ENCODE measurements at places on chromosomes 7 and 10.

DNA sequence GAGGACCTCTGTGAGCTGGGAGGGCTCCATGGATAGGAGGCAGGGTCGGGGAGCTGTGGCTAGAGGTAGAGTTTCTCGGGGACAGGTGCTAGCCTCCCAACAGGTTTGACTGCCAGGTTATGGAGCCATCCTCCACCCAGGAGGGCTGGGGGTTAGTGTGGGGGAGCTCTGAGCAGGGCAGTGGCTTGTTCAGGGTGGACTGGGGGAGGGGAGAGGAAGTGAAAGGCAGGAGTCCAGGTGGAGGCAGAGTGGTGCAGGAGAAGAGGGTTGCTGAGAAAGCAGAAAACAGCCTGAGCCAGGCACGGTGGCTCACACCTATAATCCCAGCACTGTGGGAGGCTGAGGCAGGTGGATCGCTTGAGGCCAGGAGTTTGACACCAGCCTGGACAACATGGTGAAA lies 40.5 kb upstream of the HSPB1 start:
- no peak for DNase-seq

DNA sequence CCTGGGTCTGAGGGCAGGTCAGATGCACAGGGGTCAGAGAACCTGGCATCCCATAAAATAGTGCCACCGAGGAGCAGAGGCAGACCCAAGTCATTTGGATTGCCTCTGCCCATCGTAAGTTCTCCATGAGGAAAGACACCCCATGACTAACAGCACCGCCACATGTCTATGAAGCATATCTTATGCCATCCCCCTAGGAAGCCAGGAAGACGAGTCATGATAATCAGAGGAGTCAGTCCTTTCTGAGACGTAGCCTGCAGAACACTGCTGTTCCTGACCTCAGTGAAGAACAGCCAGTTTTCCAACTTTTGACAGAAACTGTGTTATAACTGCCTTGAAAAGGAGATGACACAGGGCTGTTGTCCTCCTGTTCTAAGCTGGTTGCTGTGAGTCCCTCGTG lies 51.2 kb downstream of the INSYN2A start:
- DNase-seq = no peak

DNA sequence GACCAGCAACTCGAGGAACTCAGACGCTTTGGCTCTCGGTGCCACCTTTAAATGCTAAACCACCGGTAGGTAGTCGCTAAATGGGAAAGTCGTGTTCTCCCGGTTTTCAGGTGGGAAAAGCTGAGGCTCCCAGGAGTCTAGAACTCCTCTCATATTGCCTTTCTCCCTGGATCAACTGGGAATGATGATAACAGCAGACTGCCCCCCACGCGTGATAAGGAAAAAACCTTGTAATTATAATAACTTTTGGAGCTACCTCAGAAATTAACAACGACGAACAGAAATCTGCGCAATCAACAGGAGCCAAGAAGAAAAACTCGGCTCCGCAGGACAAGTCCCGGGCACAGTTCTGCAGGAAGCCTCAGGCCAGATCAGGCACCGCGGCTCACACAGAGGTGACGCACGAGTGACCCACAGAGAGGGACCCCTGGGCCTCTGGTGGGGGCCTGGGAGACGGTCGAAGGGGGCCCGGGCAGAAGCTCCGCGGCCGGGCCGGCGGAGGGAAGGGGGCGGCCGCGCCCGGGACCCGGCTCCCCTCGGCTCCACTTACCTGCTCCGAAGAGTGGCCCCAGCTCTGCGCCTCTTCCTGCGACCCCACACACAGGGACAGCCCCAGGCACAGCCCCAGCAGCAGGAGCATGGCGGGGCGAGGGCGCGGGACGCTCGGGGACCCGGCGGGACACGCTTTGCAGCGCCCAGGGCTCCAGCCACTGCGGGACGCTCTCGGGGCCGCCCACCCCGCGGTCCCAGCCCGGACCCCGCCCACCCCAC lies at the start of gene ITIH5:
TSS of gene ITIH5 (minus strand) at position 714 of the 771 bp plus-strand sequence. CDS start at position 640, 74 bp downstream.
- DNase-seq = no peak

DNA sequence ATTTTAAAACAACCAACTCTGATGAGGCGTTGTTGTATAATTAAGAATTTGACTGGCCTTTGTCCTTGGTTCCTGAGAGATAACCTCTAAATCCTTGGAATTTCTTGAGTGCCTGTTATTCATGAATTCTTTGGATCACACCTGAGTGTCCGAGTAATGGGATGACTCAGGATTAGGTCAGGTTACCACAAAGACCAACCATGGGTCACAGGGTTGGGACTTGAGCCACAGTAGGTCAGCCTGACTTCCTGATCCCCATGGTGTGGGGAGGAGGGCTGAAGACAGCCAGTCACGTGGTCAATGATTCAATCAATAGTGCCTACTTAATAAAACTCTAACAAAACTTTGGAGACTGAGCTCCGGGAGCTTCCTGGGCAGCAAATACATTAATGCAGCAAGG lies 192.5 kb downstream of the GFRA1 start:
- DNase-seq = no peak

DNA sequence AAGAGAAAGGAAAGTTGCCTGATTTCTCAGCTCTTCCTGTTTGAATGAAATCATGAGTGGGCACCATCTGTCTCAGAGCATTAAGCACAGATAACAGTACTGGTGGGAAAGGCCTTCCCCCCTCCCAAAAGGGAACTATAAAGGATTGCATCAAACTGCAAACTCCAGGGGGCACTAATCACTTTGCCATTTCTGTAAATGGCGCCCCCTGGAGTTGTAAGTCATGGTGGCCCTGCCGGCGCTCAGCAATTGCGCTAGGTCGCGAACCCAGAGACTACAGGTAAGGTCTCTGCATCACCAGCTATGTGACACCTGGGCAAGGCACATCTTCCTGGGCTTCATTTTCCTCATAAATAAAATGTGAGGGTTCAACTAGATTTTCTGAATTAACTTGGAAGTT lies 11.1 kb downstream of the LRRC4 start:
- no peak for DNase-seq

GRCh38 chr10:103493362-103493915 lies at the start of gene NEURL1:
Gene NEURL1, plus strand, starts transcription at chr10:103493705. Its CDS starts 683 bp downstream, at chr10:103494388.
- DNase-seq = no peak

- DNase-seq = no peak
These were observed 182.9 kb downstream of the ANK3 start for GRCh38 chr10:60206735-60207134.

- DNase-seq = no peak
These were observed 153.4 kb downstream of the OAT start for GRCh38 chr10:124265391-124265745.

GRCh38 chr10:97612386-97612785 lies 20.9 kb downstream of the MORN4 start:
- no peak for DNase-seq

DNA sequence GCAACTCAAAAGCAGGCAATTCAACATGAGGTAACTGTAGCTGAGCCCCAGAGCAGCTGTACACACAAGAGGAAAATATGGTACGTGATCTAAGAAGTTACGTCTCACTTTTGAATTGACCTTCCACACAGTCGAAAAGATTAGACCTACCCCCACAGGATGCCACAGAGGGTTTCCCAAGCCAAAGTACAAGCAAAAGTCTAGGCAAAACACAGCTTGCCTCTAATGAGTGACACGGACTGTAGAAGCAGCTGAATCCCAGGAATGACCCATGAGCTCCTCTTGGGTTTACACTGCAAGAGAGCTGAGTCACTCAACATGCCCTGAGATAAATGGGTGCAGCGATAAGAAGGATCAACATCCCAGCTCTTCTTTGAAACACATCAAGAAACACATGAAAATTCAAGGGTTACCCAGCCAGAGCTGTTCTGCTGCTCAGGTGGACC lies 9.8 kb downstream of the CREB3L2 start:
- DNase-seq = no peak

DNA sequence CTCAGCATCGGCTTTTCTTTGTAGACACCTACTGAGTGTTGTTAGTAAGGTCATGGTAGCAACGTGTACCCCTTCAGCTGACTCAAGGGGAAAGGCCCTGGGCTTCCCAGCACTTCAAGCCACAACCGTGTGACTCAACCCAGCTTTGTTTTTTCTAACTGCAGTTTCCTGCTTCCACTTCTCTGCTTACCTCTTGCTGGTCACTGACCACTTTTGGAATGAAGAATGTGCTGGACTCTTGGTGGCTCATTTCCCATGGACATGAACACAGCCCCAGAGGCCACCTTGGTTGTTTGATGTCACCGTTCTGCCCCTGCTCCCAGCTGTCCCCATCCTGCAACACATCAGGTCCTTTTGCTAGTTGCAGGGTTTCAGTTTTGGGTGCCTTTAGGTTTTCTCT lies 69.5 kb upstream of the ZNF438 start:
- DNase-seq = peak; percentile 65

DNA sequence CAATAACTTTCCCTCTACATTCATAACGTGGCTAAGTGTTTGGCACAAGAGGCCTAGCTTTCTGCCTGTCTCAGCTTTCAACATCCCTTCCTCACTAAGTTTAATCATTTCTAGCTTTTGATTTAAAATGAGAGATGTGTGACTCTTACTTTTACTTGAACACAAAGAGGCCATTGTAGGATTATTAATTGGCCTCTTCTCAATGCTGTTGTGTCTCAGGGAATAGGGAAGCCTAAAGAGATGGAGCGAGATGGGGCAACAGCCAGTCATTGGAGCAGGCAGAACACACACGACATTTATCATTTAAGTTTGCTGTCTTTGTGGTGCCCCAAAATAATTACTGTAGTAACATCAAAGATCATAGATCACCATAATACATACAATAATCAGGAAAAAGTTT lies 167.1 kb upstream of the TRIM24 start:
- no peak for DNase-seq

- peak; percentile 58 for DNase-seq
These were observed at the start of gene RP9 for GRCh38 chr7:33109005-33109757. Gene RP9, minus strand, starts transcription at chr7:33109404. Its CDS starts 32 bp downstream, at chr7:33109372.

- no peak for DNase-seq
These were observed 33.7 kb downstream of the RBM28 start for GRCh38 chr7:128309976-128310375.

DNA sequence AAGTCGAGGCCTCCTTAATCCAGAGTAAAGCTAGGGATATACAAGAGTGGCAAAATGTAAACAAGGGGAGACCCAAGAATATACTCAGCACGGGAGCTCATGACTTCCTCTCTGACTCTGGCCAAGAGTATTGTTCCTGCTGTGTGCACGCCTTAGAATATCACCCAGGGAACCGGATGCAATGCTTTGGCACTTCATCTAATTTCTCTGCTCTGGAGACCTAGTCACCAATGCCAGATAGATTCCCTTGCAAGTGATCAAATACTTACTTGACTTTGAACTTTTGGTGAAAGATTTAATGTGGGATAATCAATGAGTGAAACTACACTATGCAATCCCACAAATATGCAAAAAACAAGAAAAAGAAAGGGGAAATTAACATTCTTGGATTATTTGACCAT lies 695.5 kb downstream of the INHBA start:
- no peak for DNase-seq

- no peak for DNase-seq
These were observed 22.7 kb downstream of the RAMP3 start for GRCh38 chr7:45180084-45180986.

DNA sequence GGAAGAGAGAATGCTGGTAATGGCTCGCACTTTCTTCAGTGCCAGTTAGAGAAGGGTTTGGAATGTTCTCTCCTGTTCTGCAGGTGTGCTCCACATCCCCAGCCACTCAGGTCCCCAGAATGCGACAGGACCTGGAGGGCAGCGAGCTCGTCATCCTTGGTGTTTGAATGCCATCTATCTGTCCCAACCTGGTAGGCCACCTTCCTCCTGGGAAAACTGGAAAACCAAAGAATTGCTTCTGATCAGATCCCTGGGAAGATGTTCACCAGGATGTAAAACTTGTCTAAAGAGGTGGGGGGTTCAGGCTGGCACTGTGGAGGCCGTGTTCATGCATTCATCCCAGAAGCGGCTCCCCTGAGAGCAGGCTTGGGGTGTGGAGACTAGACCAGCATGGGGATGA lies 379.5 kb downstream of the GLRX3 start:
- no peak for DNase-seq

DNA sequence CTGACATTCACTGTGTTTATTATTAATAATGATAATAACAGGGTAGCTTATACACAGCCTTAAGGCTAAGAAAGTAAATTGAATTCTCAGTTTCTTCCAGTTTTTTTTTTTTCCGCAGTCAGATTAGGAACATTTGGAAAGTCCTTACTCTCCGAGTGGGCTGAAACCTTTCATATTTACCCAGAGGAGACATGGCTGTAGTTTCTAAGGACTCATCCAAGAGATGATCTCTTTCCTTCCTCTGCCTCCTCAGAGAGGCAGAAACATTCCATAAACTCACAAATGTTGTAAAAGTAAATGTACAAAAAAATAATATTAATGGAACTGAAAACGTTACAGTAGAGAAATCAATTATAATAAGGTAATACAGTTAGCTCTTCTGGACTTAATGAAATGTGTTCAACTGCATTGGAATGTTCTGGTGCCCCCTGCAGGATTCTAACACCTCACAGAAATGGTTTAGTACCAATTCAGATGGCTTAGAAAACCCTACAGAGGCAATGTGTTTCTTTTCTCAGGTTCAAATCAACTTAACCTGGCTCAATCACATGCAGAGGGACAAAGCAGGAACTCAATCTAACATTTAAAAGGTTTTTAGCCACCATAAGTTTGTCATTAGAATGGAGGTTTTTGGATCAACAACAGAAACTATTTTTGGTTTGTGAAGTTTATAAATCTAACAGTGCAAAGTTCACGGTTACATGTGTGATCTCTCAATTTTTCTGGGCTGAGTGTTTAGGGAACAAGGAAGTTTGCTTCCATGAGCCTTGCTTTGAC lies 71.7 kb downstream of the ICA1 start:
- DNase-seq = peak; percentile 58

DNA sequence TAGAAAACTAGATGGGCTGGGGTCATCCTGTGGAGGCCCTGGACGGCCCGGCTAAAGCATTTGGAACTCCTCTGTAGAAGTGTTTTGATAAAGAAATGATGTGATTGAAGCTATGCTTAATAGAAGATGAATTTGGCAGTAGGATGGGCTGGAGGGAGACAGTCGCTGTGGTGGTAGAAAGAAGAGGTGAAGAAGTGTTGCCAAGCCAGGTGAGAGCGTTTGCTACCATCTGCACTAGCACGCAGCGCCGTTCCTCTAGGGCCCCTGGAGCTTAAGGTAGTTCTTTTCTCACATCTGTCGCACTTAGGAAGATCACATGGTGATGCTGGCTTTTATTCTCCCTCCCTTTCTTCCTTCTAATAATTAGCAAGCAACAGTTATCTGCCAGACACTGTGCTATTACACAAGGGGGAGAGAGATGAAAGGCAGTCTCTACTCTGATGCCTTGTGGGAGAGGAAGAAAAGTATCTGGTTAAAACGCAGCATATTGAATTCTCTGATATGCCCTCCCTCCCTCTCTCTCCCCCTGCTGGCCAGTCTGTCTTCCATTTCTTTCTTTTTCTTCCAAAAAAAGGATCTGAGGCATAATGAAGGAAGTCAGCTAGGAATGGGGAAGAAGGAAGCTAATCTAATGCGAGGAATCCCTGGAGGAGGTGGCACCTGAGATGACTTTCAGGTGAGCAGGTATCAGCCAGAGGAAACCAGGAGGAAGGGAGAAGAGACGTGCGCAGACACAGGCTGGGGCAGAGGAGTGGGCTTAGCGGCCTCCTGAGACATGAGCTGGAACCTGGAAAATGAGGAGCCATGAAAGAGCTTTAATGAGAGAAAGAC lies 162.3 kb upstream of the KLF14 start:
- DNase-seq = no peak

Measured in activated CD4-positive, alpha-beta T cell treated with anti-CD3 and anti-CD28 coated beads, Interleukin-2, amount 50 U/mL, for 24 hours (primary cell).